ENCODE measurements at places on chromosomes 13 and 19.

DNA sequence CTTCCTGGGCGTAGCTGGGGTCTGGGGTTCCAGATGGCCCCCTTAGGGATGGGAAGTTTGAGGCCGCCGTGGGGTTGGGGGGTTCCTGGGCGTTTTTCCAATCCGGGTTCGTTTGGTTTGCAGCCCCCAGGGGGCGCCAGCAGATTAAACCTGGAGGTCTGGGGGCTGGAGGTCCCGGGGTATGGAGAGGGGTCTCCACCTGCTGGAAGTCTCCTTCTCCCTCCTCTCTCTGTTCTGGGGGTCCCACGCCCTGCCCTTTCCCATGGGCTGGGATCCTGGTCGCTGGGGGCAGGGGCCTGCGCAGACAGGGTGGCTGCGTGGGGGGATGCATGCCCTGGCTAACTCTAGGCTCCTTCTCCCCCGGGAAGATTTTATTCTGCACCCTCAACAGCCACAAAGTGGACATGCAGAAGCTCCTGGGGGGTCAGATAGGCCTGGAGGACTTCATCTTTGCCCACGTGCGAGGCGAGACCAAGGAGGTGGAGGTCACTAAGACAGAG, 899 bp downstream of the GIPC3 start:
- DNase-seq: no peak

DNA sequence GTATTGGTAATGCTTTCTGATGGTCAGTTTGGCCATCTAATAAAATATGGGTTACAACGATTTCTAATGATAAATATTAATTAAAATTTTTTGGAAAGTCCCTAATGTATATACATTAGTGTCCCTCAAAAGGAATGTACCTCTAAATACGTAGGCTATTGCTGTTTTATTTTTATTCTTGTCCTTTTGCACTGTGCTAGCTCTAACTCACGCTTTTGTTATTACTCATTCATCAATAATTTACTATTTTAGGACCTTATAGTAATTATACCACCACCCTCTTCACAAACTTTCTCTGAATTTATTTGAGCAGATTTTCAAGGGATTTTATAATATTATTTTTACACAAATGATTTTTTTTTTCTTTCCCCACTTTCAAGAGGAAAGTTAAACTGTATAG, 795.9 kb upstream of the PCDH9 start:
- DNase-seq: no peak

DNA sequence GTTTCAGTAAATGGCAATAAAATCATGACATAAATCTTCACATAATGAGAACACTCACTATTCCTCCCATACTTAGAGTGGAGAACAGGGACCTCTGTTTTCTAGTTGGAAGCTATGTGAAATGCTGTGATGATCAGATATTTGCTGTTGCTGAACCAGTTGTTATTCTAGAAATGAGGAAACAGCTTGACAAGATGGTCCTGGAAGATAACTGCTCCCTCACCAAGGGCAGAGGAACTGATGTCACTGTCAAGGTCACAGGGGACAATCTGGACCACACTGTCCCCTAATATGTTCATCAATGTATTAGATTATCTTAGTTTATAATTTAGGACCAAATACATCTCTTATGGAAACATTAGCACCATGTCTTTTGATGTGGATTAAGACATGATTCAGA, 1173.3 kb downstream of the PCDH17 start:
- no peak for DNase-seq

DNA sequence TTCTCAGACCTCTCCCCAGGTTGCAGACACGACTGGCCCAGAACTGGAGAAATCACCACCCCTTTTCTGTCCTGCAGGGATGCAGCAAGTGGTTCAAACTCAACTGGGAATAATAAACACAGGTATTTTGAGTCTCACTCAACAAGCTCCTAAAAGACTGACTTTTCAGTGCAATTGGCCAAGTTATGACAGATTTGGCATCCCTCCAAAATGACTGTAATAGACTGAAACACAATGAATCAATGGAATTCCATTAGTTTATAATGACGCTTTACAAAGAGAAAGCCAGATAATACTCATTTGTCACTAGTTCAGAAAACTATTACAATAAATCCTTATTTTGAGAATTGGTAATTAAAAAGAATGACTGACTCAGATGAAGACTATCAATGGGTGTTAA, 38.1 kb downstream of the MIPEP start:
- DNase-seq: peak; percentile 53

DNA sequence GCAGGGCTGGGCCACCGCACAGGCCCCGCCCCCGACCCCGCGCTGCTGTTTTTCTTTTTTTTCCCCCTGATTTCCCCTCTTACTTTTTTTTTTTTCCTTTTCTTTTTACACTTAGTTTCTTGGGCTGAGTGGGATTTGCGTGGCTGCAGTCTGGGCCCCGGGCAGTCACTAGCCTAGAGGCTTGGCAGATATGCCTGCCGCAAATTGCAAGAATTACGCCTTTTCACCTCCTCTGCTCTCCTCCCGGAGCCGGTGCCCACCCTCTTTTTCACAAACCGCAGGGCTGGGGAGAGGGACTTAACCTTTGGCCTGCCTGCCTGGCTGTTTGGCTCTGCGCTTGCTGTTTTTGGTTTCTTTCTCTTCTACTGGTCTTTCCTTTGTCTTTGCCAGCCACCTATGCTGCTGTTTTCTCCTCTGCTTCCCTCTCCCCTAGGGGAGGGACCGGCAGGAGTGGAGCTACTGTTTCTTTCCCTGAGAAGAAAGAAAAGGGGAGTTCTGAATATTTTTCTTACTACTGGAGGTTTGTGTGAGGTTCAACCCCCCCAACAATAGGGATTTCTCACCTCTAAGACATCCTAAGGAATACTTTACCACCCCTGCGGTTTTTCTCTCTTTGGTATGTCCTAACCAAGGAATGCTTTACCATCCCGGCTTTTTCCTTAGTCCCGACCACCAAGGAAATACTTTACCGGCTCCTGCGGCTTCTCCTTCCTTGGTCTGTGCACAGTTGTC, 11.0 kb downstream of the ZNF552 start:
- peak; percentile 98 for DNase-seq

DNA sequence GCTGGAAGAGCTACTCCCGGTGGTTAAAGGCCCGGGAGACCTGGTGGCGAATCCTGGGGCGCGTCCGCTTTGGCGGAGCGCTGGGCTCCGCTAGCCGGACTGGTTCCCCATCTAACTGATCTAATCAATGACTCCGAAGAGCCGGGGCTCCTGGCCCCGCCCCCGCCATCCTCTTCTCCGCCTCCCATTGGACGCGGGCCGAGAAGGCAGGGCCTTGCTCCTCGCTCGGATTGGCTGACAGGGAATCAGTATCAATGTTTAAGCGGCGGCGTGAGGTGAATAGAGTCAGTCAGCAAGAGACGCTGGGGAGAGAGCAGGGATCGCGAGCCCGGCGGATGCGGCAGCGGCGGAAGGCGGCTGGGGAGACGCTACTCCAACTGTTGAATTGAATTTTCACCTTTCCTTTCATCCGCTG, 1.7 kb upstream of the PCDH17 start:
- peak; percentile 94 for DNase-seq

- no peak for DNase-seq
Observed at GRCh38 chr13:100714478-100714877, 39.9 kb upstream of the TMTC4 start.

- DNase-seq: peak; percentile 32
Observed at GRCh38 chr19:13100031-13100588, 2.5 kb downstream of the LYL1 start.

GRCh38 chr13:52929846-52930245, 81.4 kb upstream of the PCDH8 start:
- no peak for DNase-seq

GRCh38 chr13:76481738-76482137, 404.5 kb downstream of the KCTD12 start:
- no peak for DNase-seq

- DNase-seq: peak; percentile 52
Observed at GRCh38 chr13:97390941-97391600, 42.9 kb upstream of the RAP2A start.

GRCh38 chr13:100234524-100235136, 145.7 kb downstream of the PCCA start:
- peak; percentile 18 for DNase-seq

DNA sequence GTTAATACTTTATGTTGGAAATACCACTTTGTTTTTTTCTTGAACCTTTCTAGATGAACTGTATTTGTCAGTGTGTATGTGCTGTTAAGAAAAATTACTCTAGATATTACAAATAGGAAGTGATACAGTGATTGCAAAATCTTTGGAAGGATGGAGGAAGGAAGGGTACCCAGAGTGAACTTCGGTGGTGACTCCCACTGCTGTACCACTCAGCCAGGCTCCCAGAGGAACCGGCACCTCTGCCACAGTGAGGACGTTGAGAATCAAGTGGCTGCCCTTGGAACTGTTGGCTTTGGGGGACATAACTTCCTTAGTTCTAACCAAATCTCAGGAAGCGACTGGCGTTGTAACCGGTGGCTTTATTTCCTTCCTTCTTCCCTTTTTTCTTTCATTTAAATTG, 184.7 kb downstream of the PCCA start:
- no peak for DNase-seq

GRCh38 chr13:75258159-75258782, 223.7 kb downstream of the TBC1D4 start:
- peak; percentile 55 for DNase-seq

Data from fibroblast of skin of right quadriceps (primary cell).